Activated naive CD4-positive, alpha-beta T cell (primary cell): ENCODE measurements at places on chromosomes 7 and 10.

DNA sequence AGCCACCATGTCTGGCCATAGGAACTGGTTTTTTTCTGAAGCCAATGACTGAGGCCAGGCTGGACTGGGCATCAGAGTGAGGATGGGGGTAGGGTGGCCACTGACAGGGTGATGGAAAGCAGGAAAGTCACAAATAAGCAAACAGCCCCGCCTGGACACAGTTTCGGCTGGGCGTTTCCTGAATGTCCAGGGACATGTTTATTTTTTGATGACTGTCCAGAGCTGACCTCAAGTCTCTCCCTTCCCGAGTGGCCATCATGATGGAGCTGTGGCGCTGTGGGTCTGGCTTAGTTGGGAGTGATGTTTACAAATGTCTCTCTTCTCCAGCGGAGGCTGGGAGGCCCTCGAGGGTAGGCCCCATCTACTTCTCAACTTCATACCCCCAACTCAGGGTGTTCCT is 37.1 kb upstream of the COMTD1 start:
- no peak for DNase-seq

DNA sequence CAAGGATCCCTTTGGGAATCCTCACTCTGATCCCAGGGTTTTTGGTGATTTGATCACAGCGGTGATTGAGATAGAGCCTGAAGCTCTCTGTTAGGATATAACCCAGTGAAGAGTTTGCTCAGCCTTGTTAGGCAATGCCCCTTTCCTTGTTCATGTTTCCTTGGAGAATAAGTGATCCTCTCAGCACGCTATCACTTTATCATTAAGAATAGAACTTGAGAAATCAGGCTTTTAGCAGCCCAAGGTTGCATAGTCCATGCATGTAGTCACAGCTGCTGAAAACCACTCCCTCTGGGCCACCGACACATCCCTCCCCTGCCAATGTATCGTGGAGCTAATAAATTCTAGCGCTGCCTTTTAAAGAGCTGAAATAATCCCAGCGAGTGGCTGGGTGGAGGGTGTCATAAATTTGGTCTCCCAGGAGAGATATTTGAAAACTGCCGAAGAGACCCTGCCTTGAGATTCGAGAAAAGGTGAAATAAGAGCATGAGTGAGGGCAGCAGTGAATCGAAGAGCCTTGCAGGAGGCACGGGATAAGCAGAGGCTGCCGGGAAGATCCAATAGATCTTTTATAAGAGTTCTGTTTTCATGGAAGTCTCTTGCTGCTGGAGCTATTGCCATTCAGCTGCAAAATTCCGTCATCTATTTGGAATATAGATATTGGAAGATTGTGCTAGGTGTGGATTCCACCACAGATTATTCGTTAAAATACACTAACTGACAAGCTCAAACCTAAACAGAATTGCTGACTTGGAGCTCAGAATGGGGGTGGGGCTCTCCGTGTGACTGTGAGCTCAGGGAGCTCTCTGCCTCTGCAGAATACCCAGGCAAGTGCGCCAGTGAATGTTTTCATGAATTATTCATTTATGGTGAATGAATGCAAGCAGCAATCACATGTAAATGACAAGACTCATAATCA is 249.8 kb downstream of the TRIL start:
- DNase-seq, result no peak

DNA sequence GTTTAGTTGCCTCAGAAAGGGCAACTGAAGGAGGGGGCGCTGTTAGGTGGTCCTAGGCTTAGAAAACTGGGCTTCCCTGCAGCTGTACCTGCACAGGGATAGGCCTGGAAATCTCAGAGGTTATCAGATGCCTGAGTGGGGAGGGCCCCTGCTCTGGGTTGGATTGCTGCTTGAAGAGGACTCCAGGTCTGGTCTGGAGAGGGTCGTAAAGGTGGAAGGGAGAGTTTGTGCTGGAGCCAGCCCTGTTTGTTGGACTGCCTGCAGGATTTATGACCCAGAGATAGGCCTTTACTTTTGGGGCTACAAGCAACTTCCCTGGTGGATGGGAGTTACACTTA is 765.9 kb downstream of the GRID1 start:
- no peak for DNase-seq

DNA sequence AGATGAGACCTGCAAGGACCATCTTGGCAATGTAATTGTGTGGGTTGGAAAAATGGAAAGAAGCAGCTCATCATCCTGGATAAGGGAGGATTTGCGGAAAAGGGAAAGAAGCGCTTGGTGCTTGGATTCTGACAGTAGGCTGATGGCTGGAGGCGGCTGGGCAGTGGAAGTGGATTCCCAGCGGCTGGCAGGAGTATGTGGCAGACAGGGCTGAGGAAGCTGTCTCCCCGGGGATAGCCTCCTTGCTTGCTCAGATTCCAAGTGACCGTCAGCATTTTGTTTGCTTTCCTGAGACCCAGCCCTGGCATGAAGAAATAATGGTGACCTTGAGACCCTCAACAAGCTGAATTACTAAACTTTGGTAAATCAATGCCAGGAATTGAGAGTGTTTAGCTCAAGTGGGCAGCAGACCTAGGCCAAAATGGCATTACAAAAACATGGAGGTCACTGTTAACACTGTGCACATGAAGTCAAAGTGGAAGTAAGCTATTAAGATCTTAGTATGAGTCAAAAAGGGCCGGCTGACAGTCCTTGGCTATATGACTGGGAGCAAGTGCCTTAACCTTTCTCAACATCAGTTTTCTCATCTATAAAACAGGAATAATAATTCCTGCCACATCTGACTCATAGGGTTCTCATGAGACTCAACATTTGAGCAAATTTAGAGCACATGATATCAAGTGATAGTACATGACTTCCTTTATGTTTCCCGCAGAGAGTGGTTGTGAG is 21.3 kb downstream of the SLC25A28 start:
- no peak for DNase-seq

- DNase-seq, result no peak
These were observed 102.7 kb downstream of the CUBN start for GRCh38 chr10:17026686-17027485.

DNA sequence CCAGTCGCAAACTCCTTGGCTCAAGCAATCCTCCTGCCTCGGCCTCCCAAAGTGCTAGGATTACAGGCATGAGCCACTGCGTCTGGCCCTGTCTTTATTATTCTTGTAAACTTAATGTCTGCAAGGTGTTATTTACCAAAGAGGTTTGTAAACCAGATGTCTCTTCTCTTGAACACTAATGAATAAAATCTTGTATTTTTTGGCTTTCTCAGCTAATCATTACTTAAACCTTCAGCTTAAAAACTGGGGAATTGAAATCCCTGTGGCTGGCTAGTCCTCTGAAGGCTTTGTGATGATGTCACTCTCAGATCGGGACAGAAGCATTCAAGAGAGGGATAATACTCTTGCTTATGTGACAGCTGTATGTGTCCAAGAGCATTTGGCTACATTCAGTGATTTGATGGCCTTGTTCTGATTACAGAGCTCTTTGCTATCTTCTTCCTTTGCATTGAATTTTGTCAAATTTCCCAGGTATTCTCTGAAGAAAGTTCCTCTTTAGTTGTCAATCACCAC is 130.3 kb downstream of the BICC1 start:
- DNase-seq, result no peak
